Activated effector memory CD4-positive, alpha-beta T cell treated with anti-CD3 and anti-CD28 coated beads, Interleukin-2, amount 50 U/mL, for 16 hours (primary cell): ENCODE measurements at places on chromosomes 4 and X.

DNA sequence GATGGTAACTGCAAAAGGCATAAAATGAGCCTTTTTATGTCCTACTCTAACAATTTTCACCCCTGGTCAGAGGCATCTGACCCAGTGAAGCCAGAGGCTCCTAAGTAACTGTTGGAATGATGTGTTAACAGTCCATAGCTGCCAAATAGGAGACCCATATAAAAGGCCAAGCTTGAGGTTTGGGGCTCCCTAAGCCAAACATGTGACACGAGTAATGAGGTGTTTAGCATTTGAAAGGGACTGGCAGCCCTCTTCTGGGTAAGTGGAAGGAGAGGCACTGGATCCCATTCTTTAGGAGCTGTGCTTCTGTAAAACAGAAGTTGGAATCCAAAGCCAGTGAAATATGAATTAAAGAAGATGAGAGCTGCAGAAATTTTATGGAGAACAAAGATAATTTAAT is 100.6 kb upstream of the PNPLA4 start:
- no peak for DNase-seq

DNA sequence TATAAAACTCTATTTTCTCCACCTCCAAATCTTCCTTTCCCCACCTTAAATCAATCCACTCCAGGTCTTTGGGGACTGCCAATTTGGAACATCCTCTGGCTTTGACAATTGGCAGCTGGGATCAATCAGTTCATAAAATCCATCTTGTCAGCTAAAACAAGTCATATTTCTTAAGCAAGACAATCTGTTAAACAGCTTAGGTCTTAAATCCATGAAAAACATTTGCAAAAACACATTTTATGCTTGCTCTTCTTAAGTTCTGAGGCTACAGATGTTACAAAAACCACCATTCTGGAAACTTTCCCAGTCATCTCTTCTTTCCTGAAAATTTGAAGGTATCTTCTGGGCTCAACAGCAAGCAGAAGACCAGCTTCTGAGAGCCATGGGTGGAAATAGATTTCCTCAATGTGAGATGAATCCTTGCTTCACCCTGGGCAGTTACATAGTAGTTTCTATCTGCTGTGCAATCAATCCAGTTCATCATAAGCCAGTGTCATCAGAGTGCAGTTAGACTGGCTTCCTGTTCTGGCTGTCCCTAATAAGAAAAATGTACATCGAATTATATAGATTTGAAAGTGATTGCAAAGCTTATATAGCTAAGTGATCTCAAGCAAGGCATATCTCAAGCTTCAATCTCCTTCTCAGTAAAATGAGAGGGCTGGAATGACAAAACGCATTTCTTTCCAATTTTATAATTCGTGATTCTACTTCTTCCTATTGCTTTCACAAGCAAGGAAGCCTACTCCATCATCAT is 402.7 kb upstream of the INTU start:
- DNase-seq, result no peak

- DNase-seq, result no peak
Measured at GRCh38 chr4:54840992-54841768, 183.4 kb downstream of the KIT start.

DNA sequence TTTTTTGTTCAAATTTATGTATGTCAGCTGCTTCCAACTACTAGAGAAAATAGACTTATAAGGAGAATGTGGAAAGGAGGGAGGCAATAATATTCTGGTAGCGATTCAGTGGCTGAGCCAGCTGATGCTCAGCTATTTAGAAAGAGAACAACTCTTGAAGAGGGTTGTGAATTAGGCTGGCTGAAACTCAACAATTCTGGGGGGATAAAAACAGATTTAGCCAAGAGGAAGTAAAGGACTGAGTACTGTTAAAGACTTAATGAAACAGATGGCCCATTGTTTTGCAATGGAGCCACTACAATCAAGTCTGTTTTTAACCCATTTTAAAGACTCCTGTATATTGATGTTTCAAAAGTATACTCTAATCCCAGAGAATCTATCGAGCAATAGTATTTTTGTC is 1058.9 kb downstream of the C4orf33 start:
- no peak for DNase-seq
